ENCODE measurements at places on chromosomes 7 and 10.

- no peak for DNase-seq
Observed at GRCh38 chr7:91357901-91358300, 93.7 kb downstream of the FZD1 start.

- DNase-seq, result no peak
Observed at GRCh38 chr7:25553580-25554291, 325.4 kb upstream of the NPVF start.

GRCh38 chr7:158355456-158356065 is 232.1 kb downstream of the PTPRN2 start:
- DNase-seq, result no peak

DNA sequence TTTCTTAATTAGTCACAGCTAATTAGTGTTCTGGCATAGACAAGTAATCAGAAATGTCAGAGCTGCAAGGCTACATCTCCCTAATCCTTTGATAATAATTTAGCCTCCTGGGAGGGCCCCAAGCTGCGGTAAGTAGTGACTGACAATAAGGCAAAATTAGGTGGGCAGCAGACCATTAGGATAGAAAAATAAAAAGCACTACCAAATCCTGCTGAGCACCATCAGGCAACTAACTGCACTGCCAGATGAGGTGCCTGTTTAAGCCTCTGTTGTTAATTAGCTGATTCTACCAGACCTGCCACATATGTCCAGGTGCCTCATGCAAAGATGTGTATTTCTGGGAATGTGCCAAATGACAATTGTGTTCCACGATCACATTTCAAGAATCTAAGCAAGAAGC is 32.5 kb upstream of the FEZF1 start:
- DNase-seq, result no peak

- DNase-seq, result no peak
Observed at GRCh38 chr7:129098409-129099084, 43.6 kb upstream of the TNPO3 start.

DNA sequence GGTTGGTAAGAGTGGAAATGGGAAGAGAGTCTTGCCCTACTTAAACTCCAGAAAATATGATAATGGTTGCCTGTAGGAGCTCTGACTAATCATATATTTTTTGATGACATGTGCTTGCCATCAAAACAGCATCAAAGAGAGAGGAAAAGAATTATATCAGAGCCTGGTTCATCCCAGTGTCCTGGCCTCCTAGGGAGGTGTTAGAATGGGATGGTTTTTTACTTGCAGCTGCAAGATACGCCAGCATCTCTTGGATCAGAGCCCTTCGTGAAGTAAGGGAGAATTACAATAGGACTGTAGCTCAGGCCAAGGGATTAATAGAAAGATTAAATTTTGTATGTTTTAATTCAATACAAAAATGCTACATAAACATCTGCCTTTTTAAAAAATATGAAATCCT is 177.6 kb upstream of the HDAC9 start:
- DNase-seq, result no peak

DNA sequence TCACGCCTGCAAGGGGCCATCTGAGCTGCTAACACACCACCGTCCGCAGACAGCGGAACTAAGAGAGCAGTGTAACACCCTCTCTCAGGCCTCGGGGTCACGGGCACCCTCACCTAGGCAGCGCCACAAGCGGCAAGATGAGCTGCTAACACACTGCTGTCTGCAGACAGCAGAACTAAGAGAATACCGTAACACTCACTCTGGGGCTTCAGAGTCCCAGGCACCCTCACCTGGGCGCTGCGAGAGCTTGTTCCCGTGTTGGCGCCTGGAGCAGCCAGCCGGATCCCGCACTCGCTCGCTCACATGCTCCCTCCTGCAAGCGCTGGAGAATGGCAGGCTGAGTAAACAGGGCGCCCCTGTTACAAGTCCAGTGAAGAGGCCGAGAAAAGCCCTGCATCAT is 160.2 kb downstream of the SRPK2 start:
- DNase-seq, result no peak

DNA sequence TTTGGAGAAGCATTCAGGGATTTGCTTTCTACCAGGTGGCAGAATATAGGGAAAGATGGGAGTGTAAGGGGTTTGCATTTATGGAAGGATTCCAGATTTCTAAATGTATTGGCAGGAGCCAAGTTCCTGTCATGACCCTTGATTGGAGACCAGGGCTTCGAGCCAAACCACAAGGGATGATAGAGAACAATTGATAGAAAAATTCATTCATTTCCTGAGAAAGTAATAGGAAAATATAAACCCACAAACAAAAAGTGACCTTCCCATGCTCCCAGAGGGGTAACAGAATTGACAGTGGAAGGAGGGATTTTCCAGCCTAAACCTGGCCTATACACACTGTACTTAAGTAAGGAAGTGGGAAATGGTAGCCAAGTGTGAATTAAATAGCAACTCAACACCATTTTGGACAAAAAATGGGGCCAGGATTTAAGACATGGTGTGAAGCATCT is 22.4 kb upstream of the IFIT2 start:
- no peak for DNase-seq

DNA sequence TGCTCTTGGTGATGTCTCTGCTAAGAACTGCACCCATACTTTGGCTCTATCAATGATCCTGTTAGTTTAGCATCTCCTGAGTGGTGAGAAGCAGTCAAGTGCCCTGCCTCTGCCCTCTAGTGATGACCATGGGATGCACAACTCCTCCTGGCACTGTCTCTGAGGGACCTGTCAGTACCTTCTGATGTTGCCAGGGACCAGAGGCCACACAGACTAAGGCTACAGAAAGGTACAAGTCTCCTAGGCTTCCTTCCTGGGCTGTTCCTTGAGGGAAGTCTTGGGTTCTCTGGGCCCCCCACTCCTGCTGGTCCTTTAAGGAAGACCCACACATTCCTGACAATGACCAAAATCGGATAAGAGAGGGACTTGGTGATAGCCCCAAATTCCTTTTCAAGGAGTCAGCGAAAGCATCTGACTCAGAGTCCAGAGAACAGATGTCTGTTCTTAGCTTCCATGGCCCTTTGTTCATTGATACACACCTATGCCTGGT is 15.3 kb downstream of the NKX2-3 start:
- DNase-seq, result no peak

- no peak for DNase-seq
Observed at GRCh38 chr7:85030893-85031292, 156.0 kb downstream of the SEMA3D start.

DNA sequence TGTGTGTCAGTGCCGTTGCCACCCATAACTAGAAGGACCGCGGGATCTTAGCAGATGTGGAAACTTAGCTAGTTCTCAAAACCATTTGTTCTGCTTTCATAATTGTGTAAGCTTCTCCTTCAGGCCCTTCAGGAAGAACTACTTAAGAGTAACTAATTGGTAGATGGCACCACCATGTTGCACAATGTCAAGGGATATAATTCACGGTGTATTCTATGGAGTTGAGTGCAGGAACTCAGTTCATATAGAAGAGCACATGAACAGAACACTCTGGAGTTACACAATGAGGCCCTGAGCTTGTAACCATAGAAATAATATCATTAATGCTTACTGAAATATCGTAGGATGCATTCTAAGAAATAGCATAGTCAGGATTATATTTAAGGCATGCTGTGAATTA is 126.5 kb upstream of the GAD2 start:
- DNase-seq, result no peak

GRCh38 chr10:18099415-18099814 is 40.8 kb upstream of the CACNB2 start:
- DNase-seq, result no peak

All from activated naive CD4-positive, alpha-beta T cell treated with anti-CD3 and anti-CD28 coated beads, Interleukin-2, amount 50 U/mL, for 16 hours (primary cell).